ENCODE measurements at places on chromosomes 5 and 9.
A peak's percentile ranks its signal among the peaks of the same experiment; 100 is the strongest.

GRCh38 chr5:145500710-145501109, 334.4 kb downstream of the PRELID2 start:
- no peak for DNase-seq

GRCh38 chr5:59618644-59619043, 274.9 kb downstream of the PDE4D start:
- DNase-seq, result no peak

DNA sequence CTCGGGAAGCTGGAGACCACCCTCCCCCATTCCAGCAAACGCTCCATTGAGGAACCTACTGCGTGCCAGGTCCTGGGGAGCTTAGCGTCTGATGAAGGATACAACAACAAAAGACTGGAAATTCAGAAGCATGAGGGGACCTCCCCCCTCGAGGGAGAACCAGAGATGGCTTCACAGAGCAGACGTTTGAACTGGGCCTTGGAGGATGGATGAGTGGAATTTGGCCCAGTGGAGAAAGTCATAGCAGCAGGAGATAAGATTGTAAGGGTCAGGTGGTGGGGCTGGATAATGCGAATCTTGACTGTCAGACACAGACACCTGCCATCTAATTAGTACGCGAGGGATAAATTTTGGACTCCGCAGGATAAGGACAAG, 1.2 kb upstream of the SLC25A51 start:
- no peak for DNase-seq

GRCh38 chr5:76104027-76104426, 20.8 kb downstream of the SV2C start:
- DNase-seq, result no peak

DNA sequence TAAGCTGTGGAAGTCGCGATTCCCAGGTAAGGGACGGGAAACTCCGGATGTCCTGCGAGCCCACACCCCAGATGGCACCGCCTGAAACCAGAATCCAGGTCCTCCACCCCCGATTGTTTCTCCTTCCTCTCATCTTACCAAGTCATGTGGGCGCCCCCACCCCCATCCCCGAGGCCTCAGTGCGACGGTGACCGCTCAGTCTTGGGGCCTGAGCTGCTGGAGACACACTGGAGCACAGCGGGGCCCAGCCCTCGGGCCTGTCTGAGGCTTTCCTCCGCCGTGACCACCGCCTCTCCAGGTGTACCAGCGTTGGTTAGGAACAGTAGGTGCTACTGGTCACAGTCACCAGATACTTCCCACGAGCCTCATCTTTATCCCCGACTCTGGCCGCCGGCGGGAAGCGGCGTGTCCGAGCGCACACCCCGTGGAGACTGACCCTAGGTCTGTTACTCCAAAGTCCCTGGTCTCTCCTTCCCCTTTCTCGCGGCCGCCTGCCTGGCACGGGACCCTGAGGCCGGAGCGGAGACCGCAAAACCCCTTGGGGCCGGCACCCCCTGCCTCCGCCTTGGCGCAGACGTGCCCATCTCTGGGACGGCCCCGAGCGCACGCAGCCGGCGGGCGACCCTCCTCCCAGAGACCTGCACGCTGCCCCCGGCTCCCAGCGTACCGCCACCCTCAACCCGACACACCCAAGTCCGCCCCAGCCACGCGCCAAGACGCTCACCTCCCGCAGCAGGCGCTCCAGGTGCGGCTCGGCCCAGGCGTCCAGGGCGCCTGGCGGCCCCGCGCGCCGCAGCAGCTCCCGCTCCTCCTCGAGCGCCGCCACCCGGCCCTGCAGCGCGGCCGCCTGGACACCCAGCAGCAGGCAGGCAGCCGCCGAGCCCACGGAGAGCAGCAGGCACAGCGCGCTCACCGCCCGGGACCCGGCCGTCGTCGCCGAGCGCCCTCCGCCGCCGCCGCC, 733 bp downstream of the COL23A1 start:
- no peak for DNase-seq

DNA sequence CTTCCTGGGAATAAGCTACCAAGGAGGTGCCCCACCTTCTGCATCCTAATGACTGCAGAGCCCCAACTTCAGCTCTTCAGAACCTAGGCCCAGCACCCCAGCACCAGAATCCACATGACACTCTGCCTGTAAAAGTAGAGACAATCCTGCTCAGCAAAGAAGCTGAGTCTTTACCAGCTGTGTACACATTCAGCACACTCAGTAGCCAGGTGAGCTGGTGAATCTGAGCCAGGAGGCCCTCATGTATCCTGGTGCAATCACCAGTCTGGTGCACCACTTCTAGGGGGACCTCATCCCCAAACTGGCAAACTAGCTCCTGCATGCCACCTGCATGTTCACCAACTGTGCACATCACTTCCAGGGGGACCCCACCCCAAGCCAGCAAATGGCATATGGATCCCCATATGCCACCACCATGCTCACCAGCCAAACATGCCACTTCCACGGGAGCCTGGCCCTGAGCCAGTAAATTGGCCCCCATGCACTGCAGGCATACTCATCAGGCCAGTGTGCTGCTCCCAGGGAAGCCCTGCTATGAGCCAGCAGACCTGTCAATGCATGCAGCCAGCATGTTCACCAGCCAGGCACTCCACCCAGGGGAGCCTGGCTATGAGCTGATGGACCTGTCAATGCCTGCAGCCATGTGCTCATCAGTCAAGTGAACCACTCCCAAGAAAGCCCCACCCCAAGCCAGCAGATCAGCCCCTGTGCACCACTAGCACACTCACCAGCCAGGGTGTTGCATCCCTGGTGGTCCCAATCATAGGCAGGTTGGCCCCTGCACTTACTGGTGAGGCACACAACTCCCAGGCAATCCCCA, 15.6 kb upstream of the BTNL9 start:
- no peak for DNase-seq

GRCh38 chr9:73234008-73234360, 82.3 kb downstream of the ANXA1 start:
- no peak for DNase-seq

DNA sequence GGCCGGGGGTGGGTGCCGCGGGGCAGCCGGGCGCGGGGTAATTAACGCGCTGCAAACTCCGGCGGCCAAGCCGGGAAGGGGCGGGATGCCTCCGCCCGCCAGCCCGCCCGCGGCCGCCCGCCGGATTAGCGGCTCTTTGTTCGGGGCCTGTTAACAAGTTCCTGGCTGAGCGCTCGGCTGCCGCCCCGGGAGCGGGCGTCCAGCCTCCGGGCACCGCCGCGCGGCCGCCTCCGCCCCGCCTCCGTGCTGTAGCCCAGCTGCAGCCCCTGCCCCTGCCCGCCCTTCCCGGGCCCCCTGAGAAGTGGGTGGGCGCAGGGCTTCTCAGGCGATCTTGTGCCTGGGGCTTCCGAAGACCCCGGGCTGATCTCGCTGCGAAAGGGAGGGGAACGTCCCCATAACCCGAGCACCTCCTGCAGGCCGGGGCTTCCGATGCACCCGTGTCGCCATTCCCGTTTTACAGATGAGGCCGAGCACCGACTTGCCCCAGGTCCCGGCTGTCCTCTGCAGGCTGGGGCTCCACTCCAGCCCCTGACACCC, 7.5 kb downstream of the UNC5A start:
- peak; percentile 15 for DNase-seq

DNA sequence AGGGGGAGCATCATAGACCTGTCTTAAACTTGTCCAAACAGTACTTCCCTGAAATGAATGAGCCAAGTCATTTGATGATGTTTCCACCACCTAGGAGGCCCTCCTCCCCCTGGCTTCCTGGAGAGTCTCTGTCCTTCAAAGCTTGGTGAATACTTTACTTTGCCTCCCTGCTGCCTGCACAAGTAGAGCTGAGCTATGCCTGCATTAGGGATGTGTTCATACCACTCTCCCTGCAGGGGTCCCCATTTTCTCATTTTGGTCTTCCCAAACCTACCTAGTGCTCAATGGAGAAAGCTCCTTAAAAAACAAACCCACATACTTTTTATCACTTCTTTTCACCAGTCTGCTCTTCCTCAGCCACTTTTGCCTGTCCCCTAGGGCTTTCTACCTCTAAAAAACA, 7.7 kb downstream of the CCNI2 start:
- no peak for DNase-seq

DNA sequence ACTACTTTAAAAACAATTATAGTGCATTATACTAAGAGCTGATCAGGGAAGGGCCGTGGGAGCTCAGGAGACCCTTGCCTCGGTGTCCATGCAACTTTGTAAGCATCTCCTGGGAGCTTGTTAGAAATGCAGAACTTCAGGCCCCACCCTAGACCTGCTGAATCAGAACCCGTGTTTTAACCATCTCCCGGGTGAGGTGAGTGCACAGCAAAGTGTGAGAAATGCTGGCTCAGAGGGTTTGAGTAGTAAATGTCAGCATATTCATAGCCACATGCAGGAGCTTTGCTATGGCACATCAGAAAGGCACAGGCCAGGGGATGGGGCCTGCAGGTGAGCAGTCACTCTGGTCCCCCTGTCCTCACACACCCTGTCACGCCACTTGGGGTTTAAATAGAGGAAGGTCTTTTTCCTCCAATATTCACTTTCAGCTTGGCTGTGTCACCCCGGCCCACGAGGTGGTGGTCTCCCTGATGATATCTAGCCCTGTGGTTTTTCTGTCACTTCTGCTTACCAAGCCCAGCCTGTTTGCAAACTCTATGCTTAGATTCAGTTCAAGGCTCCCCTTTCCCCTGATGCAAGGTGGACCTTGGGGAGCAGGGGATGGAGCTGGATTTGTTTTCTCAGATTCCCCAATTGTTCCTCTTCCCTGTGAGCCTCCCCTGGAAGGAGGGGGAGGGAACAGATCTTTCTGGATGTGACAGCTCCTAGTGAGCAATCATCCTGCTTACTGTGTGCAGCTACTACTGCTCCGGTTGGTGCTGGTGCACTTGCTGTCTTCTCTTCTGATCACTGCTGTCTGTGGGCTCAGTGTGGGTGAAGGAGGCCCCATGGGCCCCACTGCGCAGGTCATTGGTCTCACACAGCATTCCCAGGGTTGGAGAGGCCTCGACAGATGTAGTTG, 51.8 kb upstream of the TGFBR1 start:
- DNase-seq, result no peak

- no peak for DNase-seq
These were observed 56.0 kb upstream of the OR13F1 start for GRCh38 chr9:104448036-104448435.

- DNase-seq, result no peak
These were observed 31.7 kb downstream of the GLT6D1 start for GRCh38 chr9:135607401-135608293.

GRCh38 chr5:116529615-116530014, 45.0 kb downstream of the SEMA6A start:
- DNase-seq, result no peak

DNA sequence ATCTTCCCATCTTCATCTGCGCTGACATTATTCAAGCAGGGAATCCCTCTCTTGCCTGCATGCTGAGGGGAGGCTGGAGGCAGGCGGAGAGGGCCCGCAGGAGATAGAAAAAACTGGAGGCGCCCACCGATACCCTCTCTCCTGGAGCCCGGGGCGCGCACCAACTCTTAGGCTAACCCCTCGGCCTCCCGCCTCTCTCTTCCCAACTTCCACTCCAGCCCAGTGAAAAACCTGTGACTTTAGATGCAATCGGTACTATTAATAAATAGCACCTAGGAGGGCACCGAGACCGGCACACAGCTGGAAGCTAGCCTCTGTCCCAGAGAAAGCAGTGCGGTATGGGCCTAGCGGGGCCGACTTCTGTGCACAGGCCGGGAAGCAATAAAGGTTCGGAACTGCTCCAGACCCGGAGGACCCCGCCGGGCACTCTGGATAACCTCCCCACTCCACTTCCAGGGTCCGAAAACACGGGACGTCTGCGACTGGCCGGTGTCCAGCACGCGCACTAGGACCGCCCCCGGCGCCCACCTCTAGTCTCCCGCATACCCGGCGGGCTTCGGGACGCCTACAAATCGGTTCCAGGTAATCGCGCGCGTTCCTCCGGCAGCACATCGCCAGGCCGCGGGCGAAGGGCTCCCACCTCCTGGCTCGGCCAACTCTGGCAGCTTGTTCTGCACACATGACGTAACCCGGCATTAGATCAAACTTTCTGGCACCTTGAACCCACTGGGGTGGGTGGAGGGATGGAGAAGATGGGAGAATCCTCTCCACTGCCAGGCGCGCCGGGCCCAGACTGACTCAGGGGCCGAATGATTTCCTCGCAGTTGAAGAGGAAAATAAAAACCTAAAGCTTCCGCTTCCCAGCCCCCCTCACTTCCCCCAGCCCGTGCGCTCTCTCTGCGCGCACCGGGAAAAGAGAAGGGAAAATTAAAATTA, 1.4 kb downstream of the EFNA5 start:
- no peak for DNase-seq

DNA sequence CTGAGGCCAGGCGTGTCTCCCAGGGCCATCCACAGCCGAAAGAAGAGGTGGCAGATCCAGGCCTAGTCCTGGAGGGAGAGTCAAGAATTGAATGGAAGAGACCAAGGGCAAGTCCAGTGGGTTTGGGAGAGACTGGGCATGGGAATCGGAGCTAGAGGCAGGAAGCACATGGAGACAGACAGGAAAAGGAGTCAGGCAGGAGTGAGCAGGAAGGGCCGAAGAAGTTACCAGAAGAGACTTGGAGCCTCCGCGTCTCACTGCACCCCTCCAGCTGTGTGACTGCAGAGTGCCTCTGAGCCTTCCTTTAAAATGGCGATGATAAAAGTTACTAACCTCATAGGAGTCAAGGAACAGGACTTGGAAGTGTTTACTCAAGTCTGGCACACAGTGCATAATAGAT, 64.4 kb upstream of the ANGPTL2 start:
- no peak for DNase-seq

DNA sequence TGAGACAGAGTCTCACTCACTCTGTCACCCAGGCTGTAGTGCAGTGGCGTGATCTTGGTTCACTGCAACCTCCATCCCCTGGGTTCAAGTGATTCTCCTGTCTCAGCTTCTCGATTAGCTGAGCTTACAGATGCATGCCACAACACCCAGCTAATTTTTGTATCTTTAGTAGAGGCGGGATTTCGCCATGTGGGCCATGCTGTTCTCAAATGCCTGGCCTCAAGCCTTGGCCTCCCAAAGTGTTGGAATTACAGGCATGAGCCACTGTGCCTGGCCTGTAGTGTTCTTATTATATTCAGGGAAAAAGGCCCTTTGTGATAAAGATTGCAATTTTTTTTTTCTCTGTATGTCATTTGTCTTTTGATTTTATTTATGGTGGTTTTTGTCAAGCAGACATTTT, 24.0 kb upstream of the MCCC2 start:
- DNase-seq, result no peak

GRCh38 chr5:97000391-97000790, 64.5 kb downstream of the LNPEP start:
- DNase-seq, result no peak

- DNase-seq, result no peak
These were observed 59.8 kb downstream of the IRF1 start for GRCh38 chr5:132430746-132431145.

DNA sequence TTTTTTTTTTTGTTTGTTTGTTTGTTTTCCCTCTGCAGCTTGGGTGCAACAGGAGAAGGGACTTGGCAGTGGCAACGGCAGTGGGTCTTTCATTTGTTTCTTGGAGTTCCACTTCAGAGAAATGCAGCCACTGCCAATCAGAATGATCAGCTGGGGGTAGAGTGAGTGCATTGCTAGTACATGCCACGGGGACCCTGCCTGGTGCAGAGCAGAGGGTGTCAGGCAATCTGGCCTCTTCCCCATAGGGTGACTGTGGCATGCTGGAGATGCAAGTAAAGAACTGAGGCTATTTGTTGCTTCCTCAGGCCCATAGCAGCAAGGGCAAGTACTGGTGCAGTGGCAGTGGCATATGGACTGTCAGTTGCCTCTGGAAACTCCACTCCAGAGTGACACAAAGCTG, 1073.6 kb upstream of the EDIL3 start:
- no peak for DNase-seq
